Activated naive CD4-positive, alpha-beta T cell treated with anti-CD3 and anti-CD28 coated beads for 36 hours (primary cell): ENCODE measurements at places on chromosomes 7 and 10. TPM values are rescaled to one million over a fixed set of nuclear protein-coding genes. Genes with fewer than 3 reads are reported as not detected.
A peak's percentile ranks its signal among the peaks of the same experiment; 100 is the strongest.

- H3K4me1 ChIP-seq = no peaks in the 10 kb centered on the region
- no peak for DNase-seq
- no peaks in the 10 kb centered on the region for H3K27me3 ChIP-seq
- H3K36me3 ChIP-seq = no peaks in the 10 kb centered on the region
Observed at GRCh38 chr7:112129655-112130323, 76.4 kb downstream of the DOCK4 start.

DNA sequence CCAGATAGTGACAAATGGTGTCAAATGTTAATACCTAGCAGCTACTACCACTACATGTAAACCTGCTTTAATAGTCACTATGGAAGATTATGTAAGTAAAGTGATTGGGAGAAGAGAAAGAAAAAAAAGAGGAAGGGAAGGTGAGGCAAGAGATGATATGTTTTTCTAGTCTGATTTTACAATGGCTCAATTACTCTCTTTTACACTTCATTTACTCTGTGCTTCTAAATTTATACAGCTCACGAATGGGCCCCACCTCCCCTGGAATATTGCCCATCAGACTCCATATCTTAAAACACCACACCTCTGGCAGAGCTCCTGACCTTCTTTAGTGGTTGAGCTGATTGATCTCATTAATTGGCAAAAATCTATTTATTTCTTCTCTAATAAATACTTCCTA lies 28.0 kb upstream of the IKZF1 start:
- no peaks in the 10 kb centered on the region for H3K36me3 ChIP-seq
- no peak overlapping the region for H3K4me3 ChIP-seq
- no peak overlapping the region for H3K27ac ChIP-seq

- no peak overlapping the region for H3K4me3 ChIP-seq
- peaks cover 5% of the 10 kb centered on the region for H3K27me3 ChIP-seq
- no peaks in the 10 kb centered on the region for H3K4me1 ChIP-seq
Observed at GRCh38 chr10:127117125-127117524, 79.3 kb downstream of the INSYN2A start.

GRCh38 chr10:132970641-132971438 lies 28.5 kb upstream of the CFAP46 start:
- H3K27me3 ChIP-seq = peaks cover 18% of the 10 kb centered on the region
- H3K36me3 ChIP-seq = no peaks in the 10 kb centered on the region
- no peak overlapping the region for H3K4me3 ChIP-seq
- no peak for DNase-seq

GRCh38 chr7:16491148-16491547 lies 25.6 kb upstream of the SOSTDC1 start:
- no peak overlapping the region for H3K27ac ChIP-seq
- no peak for DNase-seq
- H3K27me3 ChIP-seq = peaks cover 4% of the 10 kb centered on the region
- no peak overlapping the region for H3K4me3 ChIP-seq
- no peaks in the 10 kb centered on the region for H3K4me1 ChIP-seq

GRCh38 chr7:29239638-29240037 lies 45.1 kb downstream of the CHN2 start:
- H3K27me3 ChIP-seq = peaks cover 18% of the 10 kb centered on the region
- H3K4me3 ChIP-seq = no peak overlapping the region
- H3K27ac ChIP-seq = no peak overlapping the region
- peaks cover 14% of the 10 kb centered on the region for H3K4me1 ChIP-seq

DNA sequence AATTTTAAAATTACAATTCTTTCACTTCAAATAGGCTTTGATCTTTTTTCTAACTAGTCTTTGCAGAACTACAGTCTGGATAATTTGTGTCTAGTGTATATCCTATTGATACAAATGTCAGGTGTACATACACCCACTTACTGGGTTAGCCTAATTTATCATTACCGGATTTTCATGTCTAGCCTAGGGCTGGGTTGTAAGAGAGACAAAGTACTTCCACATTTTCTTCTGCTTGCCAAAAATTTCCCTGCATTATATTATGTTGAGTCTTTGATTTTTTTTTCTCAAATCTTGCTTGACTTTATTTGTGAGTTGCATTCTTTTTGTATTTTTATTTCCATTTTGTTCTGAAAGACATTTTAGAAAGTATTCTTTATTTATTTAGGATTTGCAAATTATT lies 284.8 kb upstream of the FZD8 start:
- H3K27me3 ChIP-seq = no peaks in the 10 kb centered on the region
- H3K36me3 ChIP-seq = no peaks in the 10 kb centered on the region
- no peak overlapping the region for H3K27ac ChIP-seq

- no peaks in the 10 kb centered on the region for H3K27me3 ChIP-seq
- H3K27ac ChIP-seq = no peak overlapping the region
- H3K36me3 ChIP-seq = no peaks in the 10 kb centered on the region
- H3K4me1 ChIP-seq = no peaks in the 10 kb centered on the region
- H3K4me3 ChIP-seq = no peak overlapping the region
Observed at GRCh38 chr10:129882291-129883010, 81.6 kb downstream of the EBF3 start.

GRCh38 chr7:5077740-5078139 lies 32.1 kb downstream of the RBAK start:
- peaks cover 14% of the 10 kb centered on the region for H3K27me3 ChIP-seq
- DNase-seq = no peak
- no peaks in the 10 kb centered on the region for H3K36me3 ChIP-seq
- no peak overlapping the region for H3K27ac ChIP-seq
- no peaks in the 10 kb centered on the region for H3K4me1 ChIP-seq

DNA sequence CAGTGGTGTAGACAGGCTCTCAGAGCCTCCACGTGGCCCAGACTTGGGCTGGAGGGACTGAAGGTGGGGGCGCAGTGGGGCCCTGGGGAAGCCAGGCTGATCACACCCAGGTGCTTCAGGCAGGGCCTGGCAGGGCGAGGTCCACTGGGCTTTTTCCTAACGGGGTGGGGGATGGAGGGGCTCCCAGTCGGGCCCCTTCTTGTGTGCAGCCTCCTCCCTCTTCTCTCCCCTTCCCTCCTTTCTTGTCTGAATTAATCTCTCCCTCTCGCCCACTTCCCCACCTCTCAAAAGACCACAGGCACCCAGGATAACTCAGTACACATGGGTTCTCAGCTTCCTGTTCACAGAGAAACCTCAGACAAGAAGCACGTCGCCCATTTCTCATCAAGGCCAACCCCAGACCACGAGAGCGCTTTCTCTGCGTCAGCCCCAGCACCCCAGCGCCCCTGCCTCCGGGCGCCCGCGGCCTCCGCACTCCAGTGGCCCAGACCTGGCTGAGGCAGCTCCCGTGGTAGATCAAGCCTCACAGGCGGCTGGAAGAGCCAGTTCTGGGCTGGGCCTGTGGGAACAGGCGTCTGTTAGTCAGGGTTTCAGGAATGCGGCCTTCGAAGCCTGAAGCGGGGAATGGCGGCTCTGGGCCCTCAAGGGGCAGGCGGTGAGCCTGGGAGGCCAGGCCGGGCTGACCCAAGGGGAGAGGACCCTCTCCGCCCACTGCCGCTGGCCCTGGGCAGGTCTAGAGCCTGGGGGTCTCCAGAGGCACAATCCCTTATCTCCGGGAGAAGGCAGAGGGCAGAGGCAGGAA lies 50.6 kb downstream of the PWWP2B start:
- no peaks in the 10 kb centered on the region for H3K27me3 ChIP-seq
- H3K4me1 ChIP-seq = peaks cover 36% of the 10 kb centered on the region
- no peaks in the 10 kb centered on the region for H3K36me3 ChIP-seq
- H3K27ac ChIP-seq = peak overlapping the region; percentile 98
- peak overlapping the region; percentile 89 for H3K4me3 ChIP-seq
- DNase-seq = peak; percentile 87

- H3K27ac ChIP-seq = no peak overlapping the region
- no peaks in the 10 kb centered on the region for H3K27me3 ChIP-seq
- no peak for DNase-seq
- H3K36me3 ChIP-seq = no peaks in the 10 kb centered on the region
- H3K4me3 ChIP-seq = no peak overlapping the region
- H3K4me1 ChIP-seq = no peaks in the 10 kb centered on the region
Observed at GRCh38 chr7:122182081-122182480, 38.0 kb upstream of the AASS start.

DNA sequence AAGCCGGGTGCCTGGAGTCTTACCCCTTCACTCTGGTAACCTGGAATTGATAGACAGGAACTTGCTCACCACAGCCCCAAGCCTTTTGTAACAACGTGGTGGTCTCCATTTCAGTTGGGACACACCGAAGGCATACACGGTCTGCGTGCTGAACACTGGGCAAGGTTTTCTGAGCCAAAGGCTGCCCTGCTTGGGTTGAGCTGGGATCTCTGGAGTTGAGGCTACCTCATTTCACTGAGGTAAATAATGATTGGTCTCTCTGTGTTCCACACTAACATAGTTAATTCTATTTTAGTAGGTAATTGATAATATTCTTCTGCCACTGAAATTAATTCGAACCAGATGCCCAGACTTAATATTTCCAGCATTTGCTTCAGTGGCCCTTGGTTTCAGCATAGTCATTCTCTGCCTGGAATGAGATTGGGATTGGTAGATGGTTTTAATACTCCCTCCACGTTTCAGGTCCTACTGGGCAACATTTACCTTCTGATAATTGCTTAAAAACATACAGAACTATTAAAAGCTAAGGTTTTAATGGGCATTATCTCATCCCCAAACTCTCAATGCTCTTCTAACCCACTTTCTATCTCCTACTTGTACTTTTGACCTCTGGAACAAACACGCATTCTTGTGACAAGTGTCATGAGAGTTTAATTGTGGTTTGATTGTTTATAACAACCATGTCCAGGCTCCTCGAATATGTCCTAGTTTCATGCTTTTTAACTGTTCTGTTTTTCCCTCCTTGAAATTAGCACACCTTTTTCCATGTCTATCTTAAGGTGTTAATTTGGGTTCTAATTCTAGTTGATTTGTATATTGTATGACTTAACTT lies 202.3 kb upstream of the KLF6 start:
- no peak for DNase-seq
- H3K36me3 ChIP-seq = peaks cover 3% of the 10 kb centered on the region
- H3K4me3 ChIP-seq = no peak overlapping the region
- H3K27ac ChIP-seq = no peak overlapping the region
- H3K4me1 ChIP-seq = peaks cover 2% of the 10 kb centered on the region

- H3K4me1 ChIP-seq = peaks cover 4% of the 10 kb centered on the region
- H3K36me3 ChIP-seq = no peaks in the 10 kb centered on the region
- H3K27me3 ChIP-seq = no peaks in the 10 kb centered on the region
- H3K4me3 ChIP-seq = no peak overlapping the region
Observed at GRCh38 chr10:95517536-95518454, 43.4 kb downstream of the SORBS1 start.

The NUB1 gene
- 50.3 TPM for total RNA-seq

The BEND7 gene
- total RNA-seq = not detected

The ESYT2 gene
- 44.3 TPM for total RNA-seq

The POM121L12 gene
- total RNA-seq = not detected

The DGKI gene
- 2.0 TPM for total RNA-seq

The PRRT4 gene
- not detected for total RNA-seq
